Activated CD4-positive, alpha-beta T cell treated with anti-CD3 and anti-CD28 coated beads, Interleukin-2, amount 10 ng/mL, durations not matched to agents 24 days and 14 days (primary cell): ENCODE measurements at places on chromosomes 1 and 21. TPM values are rescaled to one million over a fixed set of nuclear protein-coding genes. Genes with fewer than 3 reads are reported as not detected.

NHLH1 gene
- 0.40 and 0.54 TPM in 2 replicates for total RNA-seq

GRHL3 gene
- not detected in 2 replicates for total RNA-seq

BRDT gene
- total RNA-seq, result not detected in 2 replicates

CYYR1 gene
- total RNA-seq, result not detected in 2 replicates

PRKACB gene
- total RNA-seq, result 19.1 and 19.3 TPM in 2 replicates

C21orf58 gene
- 28.4 and 33.4 TPM in 2 replicates for total RNA-seq

- no peak for DNase-seq
- peaks cover 16% of the 10 kb centered on the region for H3K4me1 ChIP-seq
- H3K27me3 ChIP-seq, result no peaks in the 10 kb centered on the region
- no peaks in the 10 kb centered on the region for H3K36me3 ChIP-seq
Observed at GRCh38 chr1:185400052-185400451, 83.0 kb upstream of the IVNS1ABP start.

DNA sequence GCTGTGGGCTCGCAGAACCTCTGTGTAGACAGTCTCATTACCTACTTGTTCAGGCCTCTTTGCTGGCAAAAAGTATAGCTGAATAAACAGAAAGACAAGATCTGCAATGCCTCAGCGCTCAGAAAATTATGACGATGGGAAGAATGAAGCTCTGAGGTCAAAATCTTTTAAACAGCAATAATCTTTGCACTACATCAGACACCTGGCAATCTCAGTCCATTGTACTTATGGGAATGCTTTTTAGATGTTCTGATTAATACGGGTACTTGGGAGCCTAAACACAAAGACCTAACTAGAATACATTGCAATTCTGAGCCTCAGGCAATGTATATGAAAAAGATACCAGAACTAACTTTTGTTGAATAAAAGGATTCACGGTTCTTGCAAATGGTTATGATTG, 410.7 kb downstream of the SMYD3 start:
- H3K4me3 ChIP-seq, result no peak overlapping the region
- H3K4me1 ChIP-seq, result peaks cover 4% of the 10 kb centered on the region
- no peak for DNase-seq
- H3K36me3 ChIP-seq, result no peaks in the 10 kb centered on the region
- no peaks in the 10 kb centered on the region for H3K27me3 ChIP-seq

DNA sequence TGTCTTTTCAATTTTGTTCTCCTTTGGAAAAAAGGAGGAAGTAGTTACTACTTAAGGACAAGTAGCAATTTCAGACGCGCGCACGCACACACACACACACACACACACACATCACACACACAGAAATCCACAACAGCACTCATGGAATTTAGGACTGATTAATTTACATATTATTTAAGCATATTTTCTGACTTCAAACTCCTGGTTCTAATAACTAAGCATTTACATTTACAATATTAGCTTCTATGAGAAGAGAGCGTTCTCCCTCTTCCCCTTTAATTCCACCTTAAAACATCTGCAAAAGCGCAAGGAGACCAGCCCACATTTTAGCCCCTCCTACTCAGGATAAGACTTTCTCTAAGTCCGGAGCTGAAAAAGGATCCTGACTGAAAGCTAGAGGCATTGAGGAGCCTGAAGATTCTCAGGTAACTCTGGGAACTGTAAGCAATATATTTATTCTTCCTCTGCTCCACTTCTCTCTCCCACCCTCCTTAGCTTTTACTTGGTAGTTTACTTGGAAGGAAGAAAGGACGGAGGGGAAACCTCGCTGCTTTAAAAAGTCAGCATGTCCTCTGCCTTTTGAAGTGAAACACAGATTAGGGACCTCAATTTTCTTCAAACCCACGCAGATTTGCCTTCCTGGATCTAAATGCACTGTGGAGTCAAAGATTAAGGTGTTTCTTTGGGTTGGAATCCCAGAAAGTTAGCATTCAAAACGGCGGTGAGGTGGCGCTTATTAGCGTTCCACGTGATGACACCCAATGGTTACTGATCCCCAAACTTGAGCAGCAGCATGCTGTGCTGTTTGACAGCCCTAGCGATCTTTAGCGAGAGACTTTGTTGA, at the start of gene PLA2G4A:
PLA2G4A (plus strand) TSS at position 339 of the 844 bp plus-strand sequence. CDS start 25,406 bp downstream, outside the sequence.
- H3K27me3 ChIP-seq, result peaks cover 27% of the 10 kb centered on the region
- DNase-seq, result peak; percentile 64
- peaks cover 7% of the 10 kb centered on the region for H3K4me1 ChIP-seq
- H3K4me3 ChIP-seq, result peak within 1 kb of the TSS; percentile 81
- no peak within 1 kb of the TSS for H3K27ac ChIP-seq

GRCh38 chr1:221783437-221783836, 41.5 kb upstream of the DUSP10 start:
- H3K4me3 ChIP-seq, result peak overlapping the region; percentile 54
- DNase-seq, result peak; percentile 80
- H3K27ac ChIP-seq, result peak overlapping the region; percentile 52
- peaks cover 64% of the 10 kb centered on the region for H3K4me1 ChIP-seq
- no peaks in the 10 kb centered on the region for H3K27me3 ChIP-seq

GRCh38 chr21:45224189-45224938, 63.3 kb downstream of the POFUT2 start:
- no peak overlapping the region for H3K4me3 ChIP-seq
- H3K27ac ChIP-seq, result peak overlapping the region; percentile 11
- H3K36me3 ChIP-seq, result peaks cover 4% of the 10 kb centered on the region

DNA sequence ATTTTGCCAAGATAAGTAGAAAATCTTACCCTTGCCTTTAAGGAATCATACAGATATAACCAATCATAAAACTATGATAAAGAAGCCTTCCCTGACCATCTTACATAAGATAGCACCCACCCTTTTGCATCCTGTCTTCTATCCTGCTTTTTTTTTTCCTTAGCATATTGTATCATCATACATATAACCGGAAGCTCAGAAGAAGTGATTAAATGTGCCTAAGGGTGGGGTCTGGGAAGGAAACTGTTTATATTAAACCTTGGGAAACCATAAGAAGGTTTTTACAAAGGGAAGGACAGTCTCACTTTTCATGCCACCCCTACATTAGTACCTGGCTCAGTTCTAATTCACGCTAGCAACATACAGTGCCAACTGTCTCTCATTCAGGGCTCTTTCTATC, 66.8 kb downstream of the LUZP1 start:
- H3K4me3 ChIP-seq, result peak overlapping the region; percentile 20
- DNase-seq, result no peak
- H3K27ac ChIP-seq, result peak overlapping the region; percentile 21
- peaks cover 44% of the 10 kb centered on the region for H3K4me1 ChIP-seq
- H3K36me3 ChIP-seq, result peaks cover 14% of the 10 kb centered on the region

- H3K4me1 ChIP-seq, result peaks cover 4% of the 10 kb centered on the region
- no peak overlapping the region for H3K27ac ChIP-seq
- peaks cover 2% of the 10 kb centered on the region for H3K27me3 ChIP-seq
- H3K36me3 ChIP-seq, result no peaks in the 10 kb centered on the region
- H3K4me3 ChIP-seq, result no peak overlapping the region
Observed at GRCh38 chr1:186762653-186763052, 66.1 kb upstream of the PLA2G4A start.

GRCh38 chr1:226479474-226479873, 69.1 kb upstream of the STUM start:
- no peaks in the 10 kb centered on the region for H3K36me3 ChIP-seq
- H3K27me3 ChIP-seq, result peaks cover 23% of the 10 kb centered on the region
- no peak for DNase-seq
- H3K4me3 ChIP-seq, result no peak overlapping the region

- H3K4me3 ChIP-seq, result no peak overlapping the region
- peak; percentile 81 for DNase-seq
- no peaks in the 10 kb centered on the region for H3K36me3 ChIP-seq
- H3K27me3 ChIP-seq, result no peaks in the 10 kb centered on the region
- H3K4me1 ChIP-seq, result peaks cover 2% of the 10 kb centered on the region
Observed at GRCh38 chr1:2382621-2383361, 8.6 kb downstream of the MORN1 start.

GRCh38 chr1:14149431-14149830, 449.1 kb upstream of the KAZN start:
- H3K27me3 ChIP-seq, result no peaks in the 10 kb centered on the region
- H3K4me3 ChIP-seq, result no peak overlapping the region
- no peak overlapping the region for H3K27ac ChIP-seq
- H3K4me1 ChIP-seq, result no peaks in the 10 kb centered on the region
- no peaks in the 10 kb centered on the region for H3K36me3 ChIP-seq

GRCh38 chr1:5814046-5814619, 178.1 kb downstream of the NPHP4 start:
- no peak overlapping the region for H3K4me3 ChIP-seq
- DNase-seq, result no peak
- H3K4me1 ChIP-seq, result no peaks in the 10 kb centered on the region
- no peak overlapping the region for H3K27ac ChIP-seq
- no peaks in the 10 kb centered on the region for H3K27me3 ChIP-seq
- H3K36me3 ChIP-seq, result no peaks in the 10 kb centered on the region

- no peaks in the 10 kb centered on the region for H3K4me1 ChIP-seq
- no peaks in the 10 kb centered on the region for H3K27me3 ChIP-seq
- no peak for DNase-seq
- no peak overlapping the region for H3K4me3 ChIP-seq
- H3K36me3 ChIP-seq, result no peaks in the 10 kb centered on the region
Observed at GRCh38 chr1:72227667-72228066, 54.7 kb downstream of the NEGR1 start.

DNA sequence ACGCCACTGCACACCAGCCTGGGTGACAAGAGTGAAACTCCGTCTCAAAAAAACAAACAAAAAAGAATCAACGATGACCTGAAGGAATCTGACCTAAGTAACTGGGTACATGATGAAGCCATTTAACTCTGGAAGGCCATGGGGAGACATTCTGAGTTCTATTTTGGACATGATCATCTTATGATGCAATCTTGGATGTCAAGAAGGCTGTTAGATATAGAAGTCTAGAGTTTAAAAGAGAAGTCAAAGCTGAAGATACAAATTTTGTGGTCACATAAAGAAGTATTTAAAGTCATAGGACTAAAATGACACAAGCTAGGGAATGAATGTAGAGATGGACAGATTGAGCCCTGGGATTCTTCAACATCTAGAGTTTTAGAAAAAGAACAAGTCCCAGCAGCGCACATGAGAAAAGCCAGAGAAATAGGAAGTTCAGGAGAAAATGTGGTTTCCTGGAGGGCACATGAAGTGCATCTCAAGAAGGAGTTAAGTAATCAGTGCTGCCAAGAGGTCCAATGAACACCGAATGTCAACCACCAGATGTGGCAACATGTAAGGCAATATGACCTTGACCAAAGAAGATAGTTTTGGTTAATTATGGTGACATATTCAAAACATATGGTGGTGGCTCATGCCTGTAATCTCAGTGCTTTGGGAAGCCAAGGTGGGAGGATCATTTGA, 26.8 kb downstream of the ELK4 start:
- no peak overlapping the region for H3K4me3 ChIP-seq
- no peak for DNase-seq
- H3K4me1 ChIP-seq, result peaks cover 24% of the 10 kb centered on the region
- H3K27me3 ChIP-seq, result no peaks in the 10 kb centered on the region
- no peak overlapping the region for H3K27ac ChIP-seq

DNA sequence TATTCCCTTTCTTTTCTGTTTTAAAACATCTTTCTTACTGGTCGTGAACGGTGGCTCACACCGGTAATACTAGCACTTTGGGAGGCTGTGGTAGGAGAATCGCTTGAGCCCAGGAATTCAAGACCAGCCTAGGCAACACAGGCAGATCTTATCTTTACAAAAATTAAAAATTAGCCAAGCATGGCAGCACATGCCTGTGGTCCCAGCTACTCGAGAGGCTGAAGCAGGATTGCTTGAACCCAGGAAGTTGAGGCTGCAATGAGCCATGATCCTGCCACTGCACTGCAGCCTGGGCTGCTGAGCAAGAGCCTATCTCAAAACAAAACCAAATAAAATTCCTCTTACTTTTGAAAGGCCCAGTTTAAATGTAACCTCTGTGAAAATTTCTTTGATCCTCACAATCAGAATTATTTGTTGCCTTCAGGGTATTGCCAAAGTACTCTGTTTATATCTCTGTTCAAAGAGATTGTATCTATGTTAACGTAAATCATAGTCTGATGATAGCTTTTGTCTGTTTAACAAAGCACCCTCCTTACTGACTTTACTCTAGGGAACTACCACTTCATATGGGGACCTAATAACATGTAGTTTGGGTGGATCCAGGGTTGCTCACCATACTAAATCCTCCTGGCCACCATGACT, 71.6 kb downstream of the RERE start:
- DNase-seq, result no peak
- H3K27me3 ChIP-seq, result no peaks in the 10 kb centered on the region
- H3K4me3 ChIP-seq, result no peak overlapping the region
